PC-9 (cell line): ENCODE measurements at places on chromosomes 1 and 21. TPM values are rescaled to one million over a fixed set of nuclear protein-coding genes. Genes with fewer than 3 reads are reported as not detected.
A peak's percentile ranks its signal among the peaks of the same experiment; 100 is the strongest.

- no peak overlapping the region for H3K27ac ChIP-seq
- H3K27me3 ChIP-seq = no peaks in the 10 kb centered on the region
- peaks cover 61% of the 10 kb centered on the region for H3K4me1 ChIP-seq
- H3K36me3 ChIP-seq = no peaks in the 10 kb centered on the region
- no peak for DNase-seq
Observed at GRCh38 chr1:58899587-58900271, 115.9 kb upstream of the JUN start.

Gene DISP1
- total RNA-seq = 4.9 and 6.9 TPM in 2 replicates

GRCh38 chr1:158177700-158178450 is 2.8 kb upstream of the CD1D start:
- H3K4me1 ChIP-seq = no peaks in the 10 kb centered on the region
- no peak overlapping the region for H3K27ac ChIP-seq
- peaks cover 68% of the 10 kb centered on the region for H3K27me3 ChIP-seq

Gene PLA2G2F
- 0.20 TPM in 1 of 2 replicates, not detected in the other for total RNA-seq

Gene ZMYND12
- total RNA-seq = 1.7 and 3.7 TPM in 2 replicates

DNA sequence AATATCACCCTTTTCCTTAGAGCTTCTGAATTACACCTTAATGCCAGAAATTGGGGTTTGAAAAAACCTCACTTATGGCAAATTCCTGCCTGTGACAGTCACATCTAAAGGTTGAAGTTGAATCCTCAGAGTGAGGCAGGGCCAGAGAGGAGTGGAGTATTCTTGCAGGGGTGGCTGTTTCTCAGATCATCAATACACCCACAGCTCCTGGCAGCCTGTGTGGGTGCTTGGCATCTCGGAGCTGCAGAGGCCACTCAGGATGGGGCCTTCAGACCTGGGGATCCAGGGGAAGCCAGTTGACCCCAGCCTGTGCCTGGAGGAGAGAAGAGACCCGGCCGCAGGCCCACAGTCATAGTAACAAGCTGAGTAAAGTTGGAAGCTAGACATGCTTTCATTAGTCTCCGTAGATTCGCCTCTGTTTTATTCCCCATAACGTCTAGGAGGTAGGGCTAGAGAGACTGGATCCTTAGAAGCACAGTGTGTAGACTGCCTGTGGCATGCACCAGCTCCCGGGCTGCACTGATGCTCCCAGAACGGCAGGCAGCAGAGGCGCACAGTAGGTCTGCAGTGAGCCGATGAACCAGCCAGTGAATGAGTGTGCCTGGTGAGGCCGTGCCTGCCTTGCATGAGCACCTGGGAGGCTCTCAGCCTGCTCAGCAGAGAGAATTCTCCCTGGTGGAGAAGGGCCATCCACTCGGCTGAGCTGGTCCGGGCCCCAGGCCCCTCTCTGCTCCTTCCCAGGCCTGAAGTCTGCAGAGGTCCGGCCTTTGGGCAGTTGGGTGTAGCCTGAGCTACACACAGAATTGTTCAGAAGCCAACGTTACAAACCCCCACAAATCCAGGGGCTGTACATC is 42.9 kb downstream of the TFF3 start:
- H3K4me1 ChIP-seq = no peaks in the 10 kb centered on the region
- H3K27ac ChIP-seq = no peak overlapping the region
- H3K36me3 ChIP-seq = no peaks in the 10 kb centered on the region
- DNase-seq = no peak
- H3K27me3 ChIP-seq = no peaks in the 10 kb centered on the region
- no peak overlapping the region for H3K4me3 ChIP-seq

DNA sequence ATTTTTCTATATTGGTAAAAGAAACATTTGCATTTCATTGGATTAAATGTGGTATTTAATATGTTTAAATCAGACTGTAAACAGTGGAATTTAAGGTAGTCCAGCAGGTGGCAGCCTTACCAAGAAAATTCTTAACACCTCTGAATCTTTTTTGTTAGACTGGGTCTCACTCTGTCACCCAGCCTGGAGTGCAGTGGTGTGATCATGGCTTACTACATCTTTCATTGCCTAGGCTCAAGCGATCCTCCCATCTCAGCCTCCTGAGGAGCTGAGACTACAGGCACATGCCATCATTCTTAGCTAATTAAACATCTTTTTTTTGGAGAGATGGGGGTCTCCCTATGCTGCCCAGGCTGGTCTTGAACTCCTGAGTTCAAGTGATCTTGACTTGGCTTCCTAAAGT is 98.8 kb downstream of the RABGAP1L start:
- H3K4me1 ChIP-seq = no peaks in the 10 kb centered on the region
- H3K36me3 ChIP-seq = no peaks in the 10 kb centered on the region
- DNase-seq = peak; percentile 25
- no peaks in the 10 kb centered on the region for H3K27me3 ChIP-seq
- no peak overlapping the region for H3K4me3 ChIP-seq

Gene GUCA2A
- not detected in 2 replicates for total RNA-seq

Gene CFHR5
- not detected in 2 replicates for total RNA-seq

DNA sequence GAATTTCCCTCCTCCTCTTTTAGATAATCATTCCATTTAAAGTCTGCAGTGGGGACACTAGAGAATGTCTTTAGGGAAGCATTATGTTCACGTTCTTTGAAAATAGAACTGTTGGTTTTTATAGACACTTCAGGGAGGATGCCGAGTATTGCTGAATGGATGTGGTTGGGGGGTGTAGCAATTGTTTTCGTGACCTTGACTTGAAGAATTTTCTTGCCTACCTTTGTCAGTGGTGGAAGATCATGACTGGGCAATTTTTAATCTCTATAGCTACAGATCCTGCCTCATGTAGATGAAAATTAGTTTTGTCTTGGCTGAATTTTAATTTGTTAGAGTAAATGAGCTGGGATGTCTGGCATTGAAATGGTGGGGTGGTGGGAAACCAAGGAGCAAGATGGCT is 3.8 kb downstream of the SMG7 start:
- peaks cover 10% of the 10 kb centered on the region; the same call in 1 of the 2 replicates for H3K36me3 ChIP-seq
- H3K4me3 ChIP-seq = no peak overlapping the region
- no peak for DNase-seq

DNA sequence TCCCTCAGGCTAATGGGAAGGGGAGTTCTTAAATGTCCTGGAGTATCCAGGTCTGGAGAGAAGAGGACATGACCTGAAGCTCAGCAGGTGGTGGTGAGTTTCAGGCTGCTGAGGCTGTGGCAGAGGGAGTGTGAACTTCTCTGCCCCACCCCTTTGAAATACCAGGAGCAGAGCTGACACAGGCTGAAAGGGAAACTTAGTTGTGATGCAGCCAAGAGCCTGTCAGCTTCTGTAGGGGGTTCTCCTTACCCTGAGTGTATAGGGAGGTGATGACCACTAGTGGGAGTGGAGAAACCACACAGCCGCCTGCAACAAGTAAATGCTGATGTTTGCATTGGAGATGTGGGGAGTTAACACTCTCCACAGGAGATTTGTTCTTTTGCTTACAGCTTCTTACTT is 152.3 kb downstream of the FCRL5 start:
- H3K27ac ChIP-seq = no peak overlapping the region
- H3K36me3 ChIP-seq = no peaks in the 10 kb centered on the region
- no peak overlapping the region for H3K4me3 ChIP-seq
- DNase-seq = no peak
- no peaks in the 10 kb centered on the region for H3K4me1 ChIP-seq

DNA sequence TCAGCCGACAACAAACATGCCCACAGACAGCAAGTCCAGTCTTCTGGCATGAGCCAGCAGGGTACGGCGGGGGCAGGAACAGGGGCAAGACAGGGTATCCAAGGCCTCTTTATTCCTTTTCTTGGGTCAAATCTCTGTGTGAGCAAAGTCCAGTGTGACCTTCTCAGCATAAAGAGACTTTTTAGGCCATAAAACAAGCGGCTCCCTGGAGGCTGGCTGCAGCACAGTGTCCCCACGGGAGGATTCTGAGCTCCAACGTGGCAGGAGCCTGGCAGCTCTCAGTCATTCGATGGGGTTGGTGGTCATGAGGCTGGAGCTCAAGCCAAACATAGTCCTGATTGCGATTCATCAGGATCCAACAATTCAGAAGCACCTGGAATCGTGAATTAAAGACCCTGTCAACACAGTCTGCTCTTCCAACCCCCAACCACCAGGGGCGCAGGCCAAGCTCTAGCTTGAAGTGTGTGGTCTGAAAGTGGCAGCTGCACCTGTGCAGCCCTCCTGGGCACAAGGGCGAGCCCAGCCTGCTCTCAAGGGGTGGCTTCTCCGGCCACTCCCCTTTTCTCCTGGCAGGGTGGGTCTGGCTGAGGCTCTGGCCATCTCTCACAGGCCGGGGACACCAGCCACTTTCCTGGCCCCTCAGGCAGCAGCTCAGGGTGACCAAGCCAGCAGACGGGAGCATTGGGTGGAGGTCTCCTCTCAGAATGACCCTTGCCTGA is 62.1 kb downstream of the SLC66A1 start:
- H3K27me3 ChIP-seq = no peaks in the 10 kb centered on the region
- no peaks in the 10 kb centered on the region for H3K4me1 ChIP-seq
- H3K36me3 ChIP-seq = 0 out of 2 replicates have a peak, but pooled peaks cover 3% of the 10 kb centered on the region
- DNase-seq = no peak
